ENCODE measurements at places on chromosomes 4 and X. TPM values are rescaled to one million over a fixed set of nuclear protein-coding genes. Genes with fewer than 3 reads are reported as not detected.

- DNase-seq, result no peak
Measured at GRCh38 chr4:80240976-80241375, 25.5 kb upstream of the FGF5 start.

DNA sequence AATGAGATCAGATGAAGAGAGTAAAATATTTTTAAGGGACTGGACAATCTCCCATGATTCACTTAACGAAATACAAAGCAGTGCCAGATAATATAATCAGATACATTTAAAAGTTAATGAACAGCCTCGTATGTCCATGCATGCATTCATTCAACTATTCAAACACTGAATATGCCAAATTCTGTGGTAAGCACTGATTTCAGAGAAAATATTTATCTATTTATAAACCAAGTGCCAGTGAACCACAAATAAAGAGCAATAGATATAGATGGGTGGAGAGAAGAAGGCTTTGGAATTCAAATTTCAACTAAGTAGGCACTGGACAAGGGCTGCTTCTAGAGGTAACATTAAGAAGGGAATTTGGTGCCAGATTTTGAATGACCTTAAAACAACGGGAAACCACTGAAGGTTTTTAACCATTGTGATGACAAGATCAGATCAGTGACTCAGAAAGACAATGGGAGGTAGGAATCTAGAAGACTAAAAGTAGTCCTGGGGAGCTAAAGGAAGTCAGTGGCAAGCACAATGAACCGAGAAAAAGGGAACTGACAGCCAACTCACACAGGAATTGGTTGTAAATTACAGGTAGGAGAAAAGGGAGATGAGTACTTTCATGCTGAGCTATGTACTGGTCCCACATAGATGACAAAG is 14.2 kb downstream of the ELOVL6 start:
- DNase-seq, result no peak

Gene GPRIN3
- total RNA-seq, result 9.7 TPM

Gene LRIT3
- 0.15 TPM for total RNA-seq
